EL (cell line): ENCODE measurements at places on chromosomes 2 and 18.

GRCh38 chr2:217038001-217038400 lies 178.1 kb upstream of the TNP1 start:
- DNase-seq, result no peak

GRCh38 chr2:202375609-202376408 lies at the start of gene BMPR2:
TSS of gene BMPR2 (plus strand) at chr2:202376327. CDS start at chr2:202377475, 1,148 bp downstream.
- DNase-seq, result peak; percentile 91

GRCh38 chr2:205612636-205613035 lies 69.7 kb upstream of the NRP2 start:
- DNase-seq, result no peak

GRCh38 chr2:218028562-218029348 lies 26.0 kb upstream of the TNS1 start:
- no peak for DNase-seq

DNA sequence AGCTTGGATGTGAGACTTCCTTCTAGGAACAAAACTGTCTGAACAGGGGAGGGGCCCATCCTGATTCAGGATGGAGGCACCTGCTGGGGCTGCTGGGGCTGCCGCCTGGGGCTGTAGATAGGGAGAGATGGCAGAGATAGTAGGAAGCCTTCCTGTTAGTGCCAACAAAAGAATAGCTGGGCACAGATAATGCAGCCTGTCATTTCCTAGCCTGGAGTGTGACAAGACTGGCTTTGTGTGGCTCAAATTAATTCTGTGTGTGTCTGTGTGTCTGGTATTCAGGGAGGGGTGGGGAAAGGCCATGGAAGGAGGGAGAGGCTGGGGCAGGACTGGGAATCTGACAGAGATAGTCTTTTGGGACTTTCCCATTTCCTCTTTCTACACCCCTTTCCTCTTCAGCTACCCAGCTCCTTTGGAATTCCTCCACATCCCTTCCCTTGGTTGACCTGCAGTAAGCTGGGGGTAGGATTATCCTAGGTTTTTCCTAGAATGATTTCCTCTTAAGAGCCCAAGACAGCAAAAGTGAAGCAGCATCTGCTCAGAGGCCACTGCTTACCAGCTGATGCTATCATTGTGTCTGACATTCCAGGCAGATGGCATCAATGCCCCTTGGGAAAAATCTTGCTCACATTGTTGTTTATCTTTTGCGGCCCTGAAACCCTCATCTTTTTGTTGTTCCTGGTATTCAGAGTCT lies 144.9 kb upstream of the LHCGR start:
- DNase-seq, result peak; percentile 51

DNA sequence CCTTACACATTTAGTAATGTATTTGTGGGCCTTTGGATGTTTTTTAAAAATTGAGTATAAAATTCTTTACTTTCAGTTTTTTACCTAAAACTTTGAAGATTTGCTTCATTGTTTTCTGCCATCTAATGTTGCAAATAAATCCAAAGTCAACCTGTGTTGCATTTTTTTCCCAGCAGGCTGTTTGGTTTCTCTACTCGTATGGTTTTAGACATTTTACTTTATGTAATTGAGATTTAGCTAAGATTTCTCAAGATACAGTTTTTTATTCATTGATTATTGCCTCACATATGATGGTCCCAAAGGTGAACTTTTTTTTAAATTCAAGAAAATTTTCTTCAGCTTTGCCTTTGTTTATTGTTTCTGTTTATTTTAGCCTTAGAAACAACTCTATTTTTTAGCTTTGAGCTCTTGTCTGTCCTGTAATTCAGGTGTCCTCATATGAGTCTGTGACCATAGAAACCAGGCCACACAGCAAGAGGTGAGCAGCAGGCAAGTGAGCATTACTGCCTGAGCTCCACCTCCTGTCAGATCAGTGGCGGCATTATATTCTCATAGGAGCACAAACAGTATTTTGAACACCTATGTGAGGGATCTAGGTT lies 53.4 kb upstream of the TBR1 start:
- DNase-seq, result no peak

DNA sequence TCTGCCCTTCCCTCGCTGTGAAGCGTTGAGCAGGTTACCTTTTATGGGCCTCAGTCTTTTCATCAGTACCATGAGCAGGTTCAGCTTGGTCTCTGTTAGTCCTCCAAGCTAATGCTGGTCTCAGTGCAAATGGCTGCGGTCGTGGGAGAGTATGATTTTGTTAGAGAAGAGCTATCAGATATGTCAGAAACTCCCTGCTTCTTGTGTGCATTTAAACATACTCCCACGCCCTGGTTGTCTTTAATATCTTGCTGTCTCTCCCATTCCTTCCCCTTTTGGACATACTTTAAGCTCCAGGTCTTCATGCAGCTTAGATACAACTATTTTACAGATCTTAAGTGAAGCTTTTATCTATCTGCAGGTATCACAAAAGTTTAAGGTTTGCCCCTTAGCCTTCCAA lies 62.9 kb downstream of the EFR3B start:
- DNase-seq, result no peak
